NCI-H1694 treated with DMSO at 0.1 percent for 48 hours (cell line): ENCODE measurements at places on chromosomes 13 and 19.

DNA sequence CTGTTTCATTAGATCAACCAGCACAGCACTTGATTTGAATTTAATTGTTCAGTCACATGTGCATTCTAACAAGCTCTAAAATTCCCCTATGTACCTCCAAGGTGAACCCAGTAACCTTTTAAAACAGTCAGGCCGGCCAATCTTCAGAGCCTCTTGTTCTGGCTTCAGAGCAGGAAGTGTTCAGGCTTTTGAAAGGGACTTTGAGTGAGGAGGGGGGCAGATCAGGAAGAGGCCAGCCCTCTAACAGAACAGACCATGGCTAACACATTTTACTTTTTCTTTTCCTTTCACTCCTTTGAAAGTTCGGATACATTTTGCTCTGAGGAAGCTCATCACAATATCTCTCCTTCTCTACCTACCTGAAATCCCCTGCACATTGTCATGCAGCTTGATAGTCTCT is 390.3 kb downstream of the TBC1D4 start:
- DNase-seq = no peak

DNA sequence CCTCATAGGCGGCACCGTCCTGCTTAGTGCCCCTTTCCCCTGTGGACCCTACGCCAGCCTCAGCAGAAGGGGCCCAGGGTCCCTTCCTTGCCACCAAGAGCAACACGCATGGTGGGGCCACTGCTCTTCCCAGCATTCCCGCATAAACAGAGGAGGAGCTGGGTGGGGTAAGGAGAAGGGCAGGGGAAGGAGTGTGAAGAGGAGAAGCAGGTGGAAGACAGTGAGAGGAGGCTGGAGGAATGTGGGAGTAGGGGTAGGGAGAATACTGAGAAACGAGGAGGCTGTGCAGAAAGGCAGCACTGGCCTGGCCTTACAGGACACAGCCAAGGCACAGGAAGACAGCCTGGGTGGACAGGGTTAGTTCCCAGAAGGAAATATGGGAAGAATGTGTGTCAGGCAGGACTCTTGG is 43.9 kb downstream of the ZNF331 start:
- DNase-seq = no peak

- DNase-seq = no peak
Observed at GRCh38 chr19:49553451-49554271, 25.9 kb downstream of the RCN3 start.

DNA sequence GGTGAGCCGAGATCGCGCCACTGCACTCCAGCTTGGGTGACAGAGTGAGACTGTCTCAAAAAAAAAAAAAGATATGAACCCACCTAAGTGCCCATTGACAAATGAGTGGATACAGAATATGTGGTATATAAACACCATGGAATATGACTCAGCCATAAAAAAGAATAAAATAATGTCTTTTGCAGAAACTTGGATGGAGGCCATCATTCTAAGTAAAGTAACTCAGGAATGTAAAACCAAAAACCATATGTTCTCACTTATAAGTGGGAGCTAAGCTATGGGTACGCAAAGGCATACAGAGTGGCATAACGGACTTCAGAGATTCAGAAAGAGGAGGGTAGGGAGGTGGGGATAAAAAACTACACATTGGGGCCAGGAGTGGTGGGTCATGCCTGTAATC is 29.5 kb downstream of the PLA2G4C start:
- DNase-seq = no peak

DNA sequence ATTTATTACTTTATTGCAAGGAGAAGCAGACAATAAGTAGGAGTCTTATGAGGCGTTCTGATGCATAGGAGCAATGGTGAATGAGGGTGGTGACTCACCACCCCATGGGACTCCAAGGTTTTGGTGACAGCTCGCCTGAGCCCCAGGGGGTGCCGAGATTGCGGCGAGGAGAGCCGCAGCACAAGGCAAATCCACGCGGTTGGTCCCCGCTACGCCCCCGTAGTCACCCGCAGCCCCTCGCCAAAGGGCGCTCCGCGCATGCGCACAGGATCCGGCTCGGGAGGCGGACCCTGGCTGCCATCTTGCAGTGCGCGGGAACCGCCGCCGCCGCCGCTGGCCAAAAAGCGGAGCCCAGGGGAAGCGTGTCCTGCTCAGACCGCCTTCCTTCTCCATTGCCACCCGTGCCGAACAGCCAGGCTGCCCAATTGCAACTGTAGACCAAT is at the start of gene NAA16:
NAA16 (plus strand) TSS at position 305 of the 443 bp plus-strand sequence. CDS start 262 bp downstream, outside the sequence.
- DNase-seq = peak; percentile 67

DNA sequence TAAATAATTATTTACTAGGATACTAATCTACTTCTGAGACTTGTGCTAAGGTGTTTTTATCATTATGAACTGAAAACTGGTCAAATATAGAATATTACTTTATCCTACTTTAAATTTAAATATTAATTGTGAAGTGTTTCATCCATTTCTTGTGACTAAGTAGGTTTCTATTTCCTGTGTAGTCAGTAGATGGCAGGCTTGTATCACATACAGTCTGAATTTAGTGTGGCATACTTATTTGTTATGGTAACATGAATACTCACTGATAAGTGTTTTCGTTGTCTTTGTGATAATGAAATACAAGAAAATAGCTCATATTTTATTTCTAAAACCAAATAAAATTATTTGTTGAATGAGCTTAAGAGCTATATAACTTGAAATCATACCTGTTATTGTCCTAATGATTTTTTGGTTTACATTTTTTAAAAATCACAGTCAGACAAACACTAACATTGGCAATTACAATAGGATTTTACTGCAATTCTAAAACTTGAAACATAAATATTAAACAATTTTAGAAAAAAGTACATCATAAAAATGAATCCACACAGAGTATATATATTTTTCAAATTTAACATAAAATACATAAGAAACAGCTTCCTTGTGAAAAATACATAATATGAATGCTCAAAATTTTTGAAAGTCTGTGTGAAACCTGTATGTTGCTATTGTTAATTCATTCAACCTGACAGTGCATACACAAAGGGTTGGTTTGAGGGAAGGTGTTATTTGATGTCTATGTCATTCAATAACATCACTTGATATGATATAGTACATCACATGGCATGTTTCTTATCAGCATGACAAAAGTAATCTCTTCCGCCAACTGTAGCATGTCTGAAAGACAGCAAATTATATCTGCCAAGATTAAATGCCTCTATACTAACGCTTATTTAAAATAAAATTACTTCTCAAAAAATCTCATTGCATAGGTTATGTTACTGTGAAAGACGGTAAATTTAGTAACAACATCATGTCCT is 904.8 kb upstream of the PCDH20 start:
- peak; percentile 7 for DNase-seq
